ENCODE measurements at places on chromosomes 4 and X.

DNA sequence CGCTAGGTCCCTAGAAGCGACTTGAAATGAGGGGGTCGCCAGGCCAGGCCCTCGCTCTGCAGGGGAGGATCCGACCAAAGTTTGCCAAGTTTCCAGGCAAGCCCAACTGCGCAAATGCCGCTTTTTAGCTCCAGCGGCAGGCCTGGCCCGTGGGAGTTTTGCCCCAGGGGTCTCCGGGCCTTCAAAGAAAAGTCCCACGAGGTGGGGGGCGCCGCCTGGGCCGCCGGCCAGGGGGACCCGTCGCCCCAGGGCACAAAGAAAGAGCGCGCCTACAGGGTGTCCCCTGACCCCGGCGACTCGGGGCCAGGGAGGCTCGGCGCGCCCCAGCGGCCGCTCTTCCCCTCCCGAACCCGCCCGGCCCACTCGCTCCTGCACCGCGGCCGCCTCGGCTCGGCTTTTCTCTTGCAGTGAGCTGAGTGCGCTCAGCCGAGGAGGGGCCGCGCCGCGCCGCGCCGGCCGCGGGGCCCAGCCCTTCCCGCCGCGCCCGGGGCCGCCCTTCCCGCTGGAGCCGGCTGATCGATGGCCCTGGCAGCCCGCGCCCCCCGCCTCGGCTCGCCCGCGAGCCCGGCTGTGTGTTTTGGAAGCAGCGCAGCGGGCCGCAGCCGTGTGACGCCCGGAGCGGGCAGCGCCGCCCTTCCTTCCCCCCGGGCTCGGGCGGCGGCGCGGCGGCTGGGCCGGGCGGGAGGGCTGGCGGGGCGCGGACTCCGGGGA lies 754 bp upstream of the KLF3 start:
- no peak for DNase-seq

- no peak for DNase-seq
Observed at GRCh38 chrX:5155301-5155700, 1073.4 kb downstream of the NLGN4X start.

DNA sequence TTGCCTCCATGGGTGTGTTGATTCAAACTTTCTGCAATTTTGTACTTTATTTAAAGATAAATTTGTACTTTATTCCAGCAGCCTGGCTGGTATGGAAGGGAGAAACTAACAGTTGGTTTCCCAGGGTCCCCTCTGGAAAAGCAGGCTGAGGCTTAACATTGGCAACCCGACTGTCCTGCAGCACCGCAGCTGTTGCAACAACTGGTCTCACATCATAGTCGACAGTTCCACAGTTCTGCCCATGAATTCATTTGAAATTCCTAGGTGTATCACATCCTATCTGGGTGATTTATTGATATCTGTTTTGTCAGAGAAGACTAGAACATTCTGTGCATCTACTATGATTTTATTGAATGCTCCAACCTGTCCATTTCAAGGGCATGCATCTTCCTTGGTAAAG lies 98.8 kb upstream of the GATB start:
- no peak for DNase-seq

DNA sequence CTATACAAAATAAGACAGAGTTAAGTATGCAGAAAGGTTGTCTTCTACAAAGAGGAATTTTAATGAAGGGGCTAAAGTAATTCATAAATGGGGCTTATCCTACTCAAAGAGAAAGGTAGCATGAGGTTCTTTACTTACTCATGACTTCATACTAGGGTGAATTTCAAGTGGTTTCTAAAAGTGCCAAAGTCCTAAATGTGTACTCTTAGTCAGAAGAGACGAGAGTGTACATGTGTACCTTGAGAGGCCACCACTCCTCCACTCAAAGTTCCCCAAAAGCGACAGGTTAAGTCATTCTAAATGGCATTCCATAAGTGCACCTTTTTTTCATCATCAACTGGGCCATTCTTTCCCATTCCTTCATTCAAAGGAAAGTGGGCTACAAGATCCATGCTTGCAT lies 21.9 kb downstream of the EDA2R start:
- no peak for DNase-seq

GRCh38 chr4:94665500-94666404 lies 92.0 kb upstream of the BMPR1B start:
- DNase-seq = no peak

- DNase-seq = no peak
Observed at GRCh38 chr4:24055623-24056022, 165.8 kb upstream of the PPARGC1A start.

DNA sequence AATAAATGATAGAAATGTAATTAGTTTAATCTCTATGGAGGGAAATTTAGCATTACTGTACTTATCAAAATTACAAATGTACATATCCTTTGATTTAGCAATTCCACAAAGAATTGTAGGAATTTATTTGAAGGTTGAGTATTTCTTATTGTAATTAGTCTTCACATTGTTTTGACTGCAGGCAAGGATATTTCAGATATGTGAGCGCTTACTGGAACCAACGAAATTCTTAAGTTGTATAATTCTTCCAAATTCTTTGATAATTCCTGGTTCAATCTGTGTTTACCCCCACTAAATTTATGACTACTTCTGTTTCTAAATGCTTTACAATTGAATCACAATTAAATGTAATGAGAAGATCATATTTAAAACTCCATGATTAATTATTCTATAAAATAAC lies 26.9 kb upstream of the WWC2 start:
- DNase-seq = no peak

DNA sequence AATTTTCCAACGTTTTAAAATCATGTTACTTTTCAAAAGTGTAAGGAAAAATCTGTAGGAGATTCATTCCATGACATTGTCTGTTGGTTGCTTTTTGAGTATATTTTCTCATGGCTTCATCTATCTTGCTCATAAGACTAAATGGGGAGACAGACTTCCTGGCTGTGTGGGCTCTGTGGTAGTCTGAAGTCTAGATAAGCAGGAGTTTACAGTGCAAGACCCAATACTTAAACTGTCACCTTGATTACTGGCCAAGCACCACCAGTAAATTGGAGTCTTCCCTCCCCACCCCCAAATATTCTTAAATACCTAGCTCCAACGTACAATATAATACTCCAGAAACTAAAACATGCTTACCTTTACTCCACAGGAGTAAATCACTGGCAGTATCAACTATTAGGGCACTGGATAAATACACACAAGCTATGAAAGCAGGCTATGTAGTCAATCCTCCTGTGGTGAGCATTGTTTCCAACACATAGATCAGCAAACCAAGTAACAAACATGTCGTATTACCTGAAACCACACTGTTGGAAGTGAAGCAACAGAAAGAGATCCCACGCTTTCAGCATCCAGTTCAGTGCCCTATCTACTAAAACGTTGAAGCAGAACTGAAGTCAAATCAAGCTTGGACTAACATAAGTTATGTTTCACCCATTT lies 6.2 kb downstream of the HNRNPD start:
- DNase-seq = no peak

DNA sequence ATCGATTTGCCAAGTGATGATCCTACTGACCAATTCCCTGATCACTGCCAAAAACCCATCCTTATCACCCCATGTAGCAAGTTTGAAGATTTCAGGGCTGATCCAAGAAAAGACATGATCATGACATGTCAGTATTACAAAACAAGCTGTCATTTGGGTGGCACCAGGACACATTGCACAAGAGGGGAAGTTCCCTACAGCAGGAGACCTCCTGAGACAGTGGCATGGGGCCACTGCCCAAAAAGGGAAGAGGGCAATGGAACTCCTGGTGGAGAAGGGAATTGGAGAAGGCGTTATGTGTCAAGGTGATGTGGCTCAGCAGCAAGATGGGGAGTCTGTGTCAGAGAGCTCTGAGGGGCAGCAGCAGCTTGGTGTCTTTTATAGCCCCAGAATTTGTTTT lies 43.4 kb downstream of the ZNF182 start:
- no peak for DNase-seq

GRCh38 chr4:95835672-95836071 lies 4.2 kb upstream of the PDHA2 start:
- DNase-seq = no peak

DNA sequence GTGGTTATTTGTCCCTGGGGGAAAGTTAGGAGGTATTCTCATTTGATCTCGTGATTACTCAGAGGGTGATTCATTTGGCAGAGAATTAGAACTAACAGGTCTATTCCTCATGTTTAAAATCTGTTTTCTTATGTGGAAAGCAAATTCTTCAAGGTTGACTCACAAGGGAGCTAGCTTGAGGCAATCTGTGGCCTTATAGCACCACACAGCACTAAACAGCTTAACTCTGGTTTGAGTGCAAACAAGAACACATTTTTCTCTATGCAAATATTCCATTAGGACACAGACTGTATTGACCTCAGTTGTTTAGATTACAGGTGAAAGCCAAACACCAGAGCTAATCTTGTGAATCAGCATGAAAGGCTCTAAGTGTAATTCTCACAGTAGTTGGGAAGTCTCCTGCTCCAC lies 694.4 kb upstream of the POU3F4 start:
- DNase-seq = no peak

- no peak for DNase-seq
Observed at GRCh38 chrX:50072110-50072509, 128.7 kb downstream of the AKAP4 start.

DNA sequence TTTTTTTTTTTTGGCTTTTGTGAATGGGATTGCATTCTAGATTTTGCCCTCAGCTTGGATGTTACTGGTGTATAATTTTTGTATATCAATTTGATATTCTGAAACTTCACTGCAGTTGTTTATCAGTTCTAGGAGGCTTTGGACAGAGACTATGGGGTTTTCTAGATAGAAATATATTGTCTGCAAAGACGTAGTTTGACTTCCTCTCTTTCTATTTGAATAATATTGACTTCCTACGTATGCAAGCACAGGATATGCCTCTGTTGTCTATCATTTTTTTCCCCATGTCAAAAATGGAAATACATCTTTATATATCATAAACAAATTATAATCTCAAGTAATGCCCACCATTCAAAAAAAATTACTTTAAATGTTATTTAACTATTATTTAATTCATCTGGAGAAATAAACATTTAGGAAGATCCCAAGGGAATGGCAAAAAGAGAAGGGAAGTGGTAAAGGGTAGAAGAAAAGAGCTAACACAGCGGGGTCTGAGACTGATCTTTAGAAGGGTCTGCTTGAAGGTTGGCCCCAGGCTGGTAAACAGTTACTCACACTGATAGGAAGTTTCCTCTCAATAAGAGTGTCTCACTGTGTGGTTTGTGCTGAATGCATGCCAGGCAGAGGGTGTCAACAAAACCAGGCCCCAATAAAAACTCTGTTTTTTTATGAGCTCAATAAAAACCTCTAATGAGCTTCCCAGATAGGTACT lies 35.7 kb downstream of the ZNF518B start:
- DNase-seq = no peak

GRCh38 chr4:25160714-25161592 lies 704 bp upstream of the SEPSECS start:
- DNase-seq = no peak

- DNase-seq = no peak
Observed at GRCh38 chr4:44984083-44984482, 257.7 kb upstream of the GNPDA2 start.

DNA sequence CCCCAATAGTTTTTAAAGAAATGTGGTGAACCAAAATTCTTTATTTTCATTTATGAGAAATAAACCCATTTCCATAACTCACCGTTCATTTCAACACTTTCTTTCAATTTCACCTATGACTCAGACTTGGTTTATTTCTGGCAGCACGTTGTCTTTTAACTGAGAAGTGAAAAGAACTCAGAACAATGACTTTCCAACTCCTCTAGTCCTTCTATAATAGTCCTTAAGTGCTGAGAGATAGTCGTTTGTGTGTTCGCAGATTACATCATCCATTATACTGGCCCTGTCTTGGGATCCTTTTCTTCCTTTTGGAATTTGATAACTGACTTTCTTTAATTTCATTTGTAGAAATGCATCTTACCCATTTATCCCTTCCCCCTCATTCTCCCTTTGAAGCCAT lies 113.6 kb downstream of the GLUD2 start:
- DNase-seq = no peak

- no peak for DNase-seq
Observed at GRCh38 chrX:140713174-140713539, 3.6 kb downstream of the LINC00632 start.

GRCh38 chrX:132017431-132018185 lies 5.5 kb upstream of the STK26 start:
- DNase-seq = no peak

GRCh38 chr4:3836406-3836755 lies 70.2 kb downstream of the ADRA2C start:
- no peak for DNase-seq

DNA sequence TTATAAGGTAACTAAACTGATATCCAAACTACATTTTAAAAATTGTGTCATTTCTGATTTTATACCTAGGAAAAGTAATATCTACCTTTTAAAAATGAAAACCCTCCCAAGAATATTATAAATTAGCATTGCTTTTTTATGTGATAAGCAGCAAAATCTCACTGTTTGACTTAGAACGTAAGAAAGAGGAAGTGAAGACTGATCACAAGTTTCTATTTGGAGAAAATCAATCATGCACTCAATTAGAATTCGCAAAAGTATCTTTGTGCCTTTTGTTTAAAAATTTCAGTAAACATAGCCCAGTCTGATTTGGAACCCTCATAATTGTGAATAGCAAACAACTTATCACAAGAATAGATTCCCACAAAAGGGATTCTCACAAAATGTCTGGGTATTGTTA lies 142.7 kb downstream of the TENM3 start:
- DNase-seq = no peak

DNA sequence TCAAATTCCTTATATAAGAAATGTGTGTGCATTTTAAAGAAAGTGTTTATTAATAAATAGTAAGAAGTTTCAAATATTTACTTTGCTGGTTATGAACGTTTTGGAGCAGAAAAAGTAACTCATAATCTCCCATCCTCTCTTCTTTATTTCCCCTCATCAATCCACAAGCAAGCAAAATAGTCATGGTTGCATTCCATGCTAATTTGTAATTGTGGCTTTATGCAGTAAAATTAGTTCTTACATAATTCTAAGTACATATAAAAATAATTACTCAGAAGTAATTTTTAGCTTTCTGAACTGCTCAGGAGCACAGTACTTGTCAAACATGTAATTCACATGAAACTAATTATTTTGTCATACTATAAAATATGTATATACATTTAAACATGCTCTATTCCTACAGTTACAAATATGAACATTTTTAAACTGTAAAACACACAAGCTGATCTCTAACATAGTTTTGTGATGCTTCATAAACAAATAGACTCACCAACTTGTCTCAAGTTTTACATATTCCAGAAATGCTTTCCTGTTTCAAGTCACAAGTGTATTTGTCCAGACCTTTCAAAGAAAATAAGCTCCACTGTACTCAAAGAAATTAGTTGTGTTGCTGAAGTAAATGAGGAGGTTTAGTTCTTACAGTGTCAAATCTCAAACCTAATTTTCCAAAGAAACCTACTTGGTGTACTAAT lies 218.9 kb downstream of the PABPC4L start:
- DNase-seq = no peak

- DNase-seq = no peak
Observed at GRCh38 chrX:155242300-155242699, 22.0 kb downstream of the RAB39B start.

Data from stimulated activated CD4-positive, alpha-beta T cell treated with anti-CD3 and anti-CD28 coated beads, Interleukin-12 subunit alpha, Interleukin-12 subunit beta, amount 100 ng/mL, for 48 hours (primary cell).